CD4-positive, alpha-beta T cell treated with Interleukin-21 for 1 hour (primary cell): ENCODE measurements at places on chromosomes 4 and X.
A peak's percentile ranks its signal among the peaks of the same experiment; 100 is the strongest.

DNA sequence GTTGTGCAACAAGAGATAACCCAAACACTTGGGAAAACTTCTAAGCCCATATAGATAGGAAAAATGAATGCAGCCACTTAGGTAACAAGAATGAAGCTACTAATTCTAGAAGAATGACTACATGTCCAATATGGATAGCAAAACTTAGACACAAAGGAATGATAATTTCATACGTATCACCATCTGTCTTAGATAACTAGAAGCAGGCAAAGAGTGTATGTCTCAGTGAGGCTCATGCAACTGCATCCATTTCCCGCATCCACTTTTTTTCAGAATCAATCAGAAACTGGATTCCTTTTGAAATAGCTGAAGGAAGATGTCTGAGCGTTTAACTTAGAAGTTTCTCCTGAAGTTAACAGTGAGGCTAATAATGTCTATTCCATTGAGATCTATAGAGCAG is 408.7 kb upstream of the PITX2 start:
- DNase-seq: no peak

- DNase-seq: no peak
These were observed 119.5 kb downstream of the REELD1 start for GRCh38 chr4:146333895-146334262.

- DNase-seq: peak; percentile 76
These were observed at the start of gene HDX for GRCh38 chrX:84501798-84502628. TSS of gene HDX (minus strand) at chrX:84502453. CDS start at chrX:84475397, 27,056 bp downstream.

GRCh38 chr4:149531861-149532260 is 283.8 kb downstream of the IQCM start:
- DNase-seq: no peak

DNA sequence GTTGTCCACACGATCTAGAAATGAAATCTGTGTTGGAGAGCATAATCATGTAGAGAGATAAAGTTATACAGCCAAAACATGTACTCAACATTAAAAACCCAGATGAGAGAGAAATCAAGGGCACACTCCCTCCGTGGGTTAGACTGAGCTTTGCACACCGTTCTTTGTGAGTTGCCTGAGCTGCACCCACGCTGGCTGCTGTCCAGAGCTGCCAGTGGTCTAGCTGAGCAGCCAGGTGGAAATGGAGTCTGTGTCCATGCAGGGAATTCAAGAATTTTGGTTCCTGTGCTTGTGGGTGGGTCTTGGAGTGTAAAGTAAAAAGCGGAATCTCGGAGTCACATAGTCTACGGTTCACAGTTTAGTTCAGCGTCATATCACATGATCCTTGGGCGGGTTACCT is 84.6 kb downstream of the GPR143 start:
- DNase-seq: no peak

GRCh38 chr4:80071604-80072227 is 1.3 kb downstream of the ANTXR2 start:
- DNase-seq: no peak

GRCh38 chrX:255923-256331 is 25.3 kb upstream of the PLCXD1 start:
- no peak for DNase-seq

DNA sequence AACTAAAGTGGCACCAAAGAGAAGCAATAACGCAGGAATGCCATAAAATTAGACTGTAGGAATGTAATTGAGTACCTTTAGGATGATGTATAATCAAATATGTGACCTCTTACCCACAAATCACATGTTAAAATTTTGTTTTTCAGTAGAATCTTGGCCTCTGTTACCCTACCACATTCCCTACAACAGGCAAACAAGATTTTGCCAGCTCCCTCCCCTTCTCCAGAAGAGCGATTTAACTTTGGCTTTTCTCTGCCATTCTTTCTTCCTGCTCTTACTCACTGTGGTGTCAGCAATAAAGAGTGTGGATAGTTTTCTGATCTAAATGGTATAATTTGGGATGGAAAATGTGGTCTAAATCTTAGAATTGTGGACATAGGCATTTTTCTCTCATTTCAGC is 57.2 kb downstream of the TRIM2 start:
- DNase-seq: no peak

DNA sequence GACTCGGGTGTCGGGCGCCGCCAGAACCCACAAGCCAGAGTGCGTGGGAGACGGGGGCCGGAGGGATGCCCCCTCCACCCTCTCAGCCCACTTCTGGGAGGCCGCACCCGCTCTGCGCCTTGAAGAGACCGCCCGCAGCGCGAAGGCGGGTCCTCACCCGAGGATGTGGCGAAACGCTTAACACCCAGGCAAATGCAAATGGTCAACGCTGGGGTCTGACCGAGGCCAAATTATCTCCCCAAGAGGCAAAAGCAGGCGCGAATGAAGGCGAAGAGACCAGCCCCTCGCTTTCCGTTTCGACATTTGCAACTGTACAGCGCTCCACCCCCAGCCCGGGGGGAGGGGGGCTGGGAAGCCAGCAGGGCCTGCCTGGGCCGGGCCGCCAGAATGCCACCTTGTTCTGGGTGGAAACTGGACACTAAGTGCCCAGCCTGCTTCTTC is 137.7 kb upstream of the ZIC3 start:
- no peak for DNase-seq

DNA sequence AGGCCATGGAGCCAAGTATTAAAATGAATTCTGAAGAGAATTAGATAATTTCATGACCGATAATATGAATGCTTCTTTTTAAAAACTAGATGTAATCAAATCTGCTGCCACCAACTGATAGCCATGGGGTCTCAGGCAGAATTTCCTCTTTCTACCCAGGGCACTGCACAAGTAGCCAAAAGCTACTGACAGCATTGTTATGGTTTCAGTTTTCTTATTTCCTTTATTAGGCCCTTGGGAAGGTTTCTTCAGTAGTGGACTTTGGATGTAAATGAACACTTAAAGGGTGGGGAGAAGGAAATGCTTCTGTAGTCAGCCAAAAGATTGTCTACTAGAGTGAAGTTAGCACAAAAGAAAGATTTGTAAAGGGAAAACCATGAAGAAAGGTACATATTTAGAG is 686.0 kb downstream of the ADGRL3 start:
- no peak for DNase-seq

- DNase-seq: no peak
These were observed 26.7 kb downstream of the C4orf54 start for GRCh38 chr4:99630857-99631360.

DNA sequence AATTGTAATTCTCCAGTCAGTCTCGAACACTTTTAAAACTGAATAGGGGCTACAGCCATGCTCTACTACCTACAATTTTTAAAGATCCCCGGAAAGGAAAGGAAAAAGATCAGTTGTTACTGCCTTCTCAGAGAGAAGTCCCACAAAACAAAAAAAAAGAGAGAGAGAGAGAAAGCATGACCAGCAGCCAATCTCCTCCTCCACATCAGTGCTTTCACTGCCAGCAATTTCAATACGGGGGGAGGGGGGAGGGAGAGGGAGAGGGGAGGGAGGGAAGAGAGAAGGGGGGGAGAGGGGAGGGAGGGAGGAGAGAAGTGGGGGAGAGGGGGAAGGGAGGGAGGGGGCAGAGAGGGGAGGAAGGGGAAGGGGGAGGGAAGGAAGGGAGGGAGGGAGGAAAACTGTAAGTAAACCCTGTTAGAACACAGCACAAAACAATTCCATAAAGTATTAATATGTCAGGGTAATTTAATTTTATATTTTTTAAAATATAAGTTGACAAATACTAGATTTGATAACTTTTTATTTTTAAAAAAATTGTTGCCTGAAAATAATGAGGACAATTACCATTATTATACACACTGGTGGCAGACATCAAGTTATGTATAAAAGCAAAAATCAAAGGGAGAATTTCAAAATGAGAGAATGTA is 108.0 kb downstream of the LRBA start:
- no peak for DNase-seq

DNA sequence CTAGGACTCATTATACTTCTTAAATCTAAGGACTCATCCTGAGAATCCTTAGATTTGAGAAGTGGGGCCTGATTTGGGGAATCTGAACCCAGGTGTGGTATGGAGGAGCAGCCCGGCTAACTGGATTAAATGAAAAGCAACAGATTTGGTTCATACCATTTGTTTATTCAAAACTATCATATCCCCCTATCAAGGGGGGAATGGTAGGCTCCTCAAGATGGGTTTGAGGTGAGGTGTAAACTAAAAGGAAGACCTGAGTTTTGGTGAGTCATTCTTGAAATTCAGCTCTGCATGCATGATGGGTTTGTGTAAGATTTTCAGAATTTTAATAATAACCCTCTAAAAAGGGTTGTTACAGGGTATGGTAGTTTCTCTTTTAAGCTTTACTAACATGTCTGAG is 53.4 kb downstream of the CASP6 start:
- peak; percentile 50 for DNase-seq

DNA sequence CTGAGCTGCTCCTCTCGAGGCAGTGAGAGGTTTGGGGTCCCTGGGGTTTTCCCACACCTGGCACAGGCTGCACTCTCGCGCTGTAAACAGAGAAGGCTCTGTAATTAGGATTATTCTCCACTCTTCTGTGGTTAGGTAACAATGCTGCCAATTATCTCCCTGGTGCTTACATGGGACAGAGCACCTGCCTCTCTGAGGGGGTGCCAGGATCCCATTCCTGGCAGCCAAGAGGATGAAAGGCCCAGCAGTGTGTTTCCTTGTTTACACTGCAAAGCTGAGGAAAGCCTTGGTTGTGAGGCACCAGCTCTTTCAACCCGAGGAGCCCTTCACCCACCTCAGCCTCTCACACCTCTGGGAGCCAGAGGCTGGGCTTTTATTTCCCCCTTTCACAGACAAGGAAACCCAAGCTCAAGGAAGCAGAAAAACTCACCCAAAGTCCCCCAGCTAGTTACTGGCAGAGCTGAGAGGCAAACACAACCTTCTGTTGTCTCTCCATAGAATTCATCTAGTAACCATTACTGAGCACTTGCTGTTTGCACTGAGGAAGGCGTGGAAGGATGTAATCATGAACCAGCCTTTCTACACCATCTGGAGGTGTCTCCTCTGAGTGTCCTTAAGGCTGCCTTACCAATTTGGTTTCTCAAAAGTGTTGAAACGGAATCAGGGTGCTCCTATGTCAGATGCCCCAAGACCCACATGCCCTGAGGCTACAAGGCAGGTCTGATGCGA is 39.7 kb upstream of the PROM1 start:
- DNase-seq: no peak

DNA sequence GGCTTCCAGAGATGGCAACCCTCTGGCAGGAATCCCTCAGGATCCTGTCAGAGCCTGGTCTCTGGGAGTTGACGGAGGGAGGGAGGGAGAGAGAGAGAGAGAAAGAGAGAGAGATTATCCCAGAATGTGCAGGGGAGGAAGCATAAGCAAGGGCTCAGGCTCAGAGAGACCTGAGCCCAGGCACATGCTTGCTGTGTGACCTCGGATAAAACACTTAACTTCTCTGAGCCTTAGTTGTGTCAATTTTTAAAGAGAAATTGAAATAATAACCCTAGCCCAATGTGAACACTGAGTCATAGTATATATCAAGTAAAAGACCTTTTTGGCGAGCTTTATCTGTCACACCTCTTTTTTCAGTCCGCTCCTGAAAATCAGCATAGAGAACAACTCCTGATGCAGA is 473 bp upstream of the USP51 start:
- no peak for DNase-seq

DNA sequence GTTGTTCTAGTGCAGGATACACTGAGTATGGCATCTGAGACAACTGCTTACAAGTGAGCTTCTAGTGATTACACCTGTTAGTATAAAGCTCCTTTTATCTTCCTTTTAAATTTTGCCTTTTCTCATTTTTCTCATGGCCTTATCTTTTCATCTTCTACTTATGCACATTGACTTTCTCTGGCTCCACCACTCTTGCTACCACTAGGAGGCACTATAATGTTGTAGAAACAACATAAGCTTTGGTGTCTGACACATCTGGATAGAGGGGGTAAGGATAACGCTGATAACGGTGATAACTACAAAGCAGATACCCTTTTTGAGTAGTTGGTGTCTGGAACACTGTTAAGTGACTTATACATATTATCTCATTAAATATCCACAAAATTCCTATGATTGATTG is 187.4 kb upstream of the TEX13C start:
- DNase-seq: no peak

DNA sequence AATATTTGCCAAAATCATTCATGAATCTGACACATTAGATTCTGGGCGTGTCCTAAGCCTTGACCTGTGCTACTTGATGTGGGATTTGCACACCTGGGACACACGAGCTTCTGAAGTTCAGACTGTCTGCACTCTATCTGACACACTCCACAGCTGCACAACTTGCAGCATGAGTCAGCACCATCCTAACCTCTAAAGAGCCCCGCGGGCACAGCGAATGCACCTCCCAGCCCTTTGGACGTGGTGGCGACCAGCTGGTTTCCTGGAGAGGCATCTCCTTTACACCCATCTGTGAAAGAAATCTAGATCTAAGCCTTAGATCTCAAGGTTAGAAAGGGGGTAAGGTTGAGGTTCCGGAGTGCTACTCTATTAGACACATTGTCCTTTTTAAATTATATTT is 69.2 kb downstream of the SORBS2 start:
- DNase-seq: no peak

DNA sequence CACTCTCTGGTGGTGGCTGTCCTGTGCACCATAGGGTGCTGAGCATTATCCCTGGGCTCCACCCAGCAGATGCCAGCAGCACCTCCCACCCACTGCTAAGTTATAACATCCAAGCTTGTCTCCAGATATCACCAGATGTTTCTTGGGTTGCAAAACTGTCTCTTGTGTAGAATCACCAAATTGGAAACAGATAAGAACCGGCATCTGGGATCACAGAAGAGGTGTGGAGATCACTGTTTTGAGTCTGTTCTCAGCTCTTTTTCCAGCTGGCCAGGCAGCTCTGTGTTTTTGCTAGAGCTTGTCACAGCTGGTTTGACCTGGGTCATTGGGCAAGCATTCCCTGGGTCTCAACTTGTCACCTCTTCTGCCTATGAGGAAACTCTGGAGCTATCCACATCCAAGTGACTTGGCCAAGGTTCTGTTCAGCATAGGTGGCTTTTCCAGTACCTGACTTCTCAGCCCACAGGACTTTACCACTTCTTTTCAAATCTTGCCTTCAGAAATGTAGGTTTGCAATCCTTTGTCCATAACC is 15.3 kb upstream of the PUDP start:
- no peak for DNase-seq

DNA sequence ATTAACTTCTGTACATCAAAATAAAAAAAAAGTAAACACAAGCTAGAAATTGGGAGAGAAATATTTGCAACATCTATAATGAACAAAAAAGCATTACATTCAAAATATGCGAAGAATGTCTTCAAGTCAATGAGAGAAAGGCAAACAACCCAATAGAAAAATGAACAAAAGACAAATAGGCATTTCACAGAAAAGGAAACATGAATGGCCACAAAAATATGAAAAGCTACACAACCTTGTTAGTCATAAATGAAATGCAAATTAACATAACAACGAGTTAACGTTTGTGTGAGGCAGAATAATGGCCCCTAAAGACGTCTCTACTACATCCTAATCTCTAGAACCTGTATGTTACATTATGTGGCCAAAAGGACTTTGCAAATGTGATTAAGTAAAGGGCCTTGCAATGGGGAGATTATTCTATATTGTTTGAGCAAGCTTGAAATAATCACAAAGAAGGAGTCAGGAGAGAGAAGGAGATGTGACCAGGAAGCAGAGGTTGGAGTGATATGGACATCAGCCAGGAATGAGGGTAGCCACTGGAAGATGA is 86.8 kb downstream of the WDFY3 start:
- no peak for DNase-seq
